ENCODE measurements at places on chromosomes 2 and 18. TPM values are rescaled to one million over a fixed set of nuclear protein-coding genes. Genes with fewer than 3 reads are reported as not detected.
A peak's percentile ranks its signal among the peaks of the same experiment; 100 is the strongest.

The ATOH8 gene
- not detected for total RNA-seq

The GPBAR1 gene
- total RNA-seq, result 1.4 TPM

The PID1 gene
- total RNA-seq, result not detected

DNA sequence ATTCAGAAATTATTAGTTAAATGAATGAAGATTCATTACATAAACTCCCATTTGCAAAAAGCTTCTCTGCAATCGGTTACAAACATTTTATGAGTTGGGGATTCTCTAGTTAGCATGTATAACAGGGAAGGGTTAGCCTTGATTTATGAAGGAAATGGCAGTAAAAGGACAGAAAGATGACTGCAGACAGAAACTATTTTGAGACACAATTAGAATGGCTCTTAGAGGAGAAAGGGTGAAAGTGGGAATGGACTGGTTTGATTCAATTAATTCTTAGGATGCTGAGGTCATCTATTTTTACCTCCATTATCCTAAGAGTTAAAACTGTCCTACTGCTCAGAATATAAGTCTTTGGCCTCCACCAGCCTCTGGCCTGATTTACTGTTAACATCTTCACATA lies 250.8 kb upstream of the DLGAP1 start:
- no peak for ATAC-seq

DNA sequence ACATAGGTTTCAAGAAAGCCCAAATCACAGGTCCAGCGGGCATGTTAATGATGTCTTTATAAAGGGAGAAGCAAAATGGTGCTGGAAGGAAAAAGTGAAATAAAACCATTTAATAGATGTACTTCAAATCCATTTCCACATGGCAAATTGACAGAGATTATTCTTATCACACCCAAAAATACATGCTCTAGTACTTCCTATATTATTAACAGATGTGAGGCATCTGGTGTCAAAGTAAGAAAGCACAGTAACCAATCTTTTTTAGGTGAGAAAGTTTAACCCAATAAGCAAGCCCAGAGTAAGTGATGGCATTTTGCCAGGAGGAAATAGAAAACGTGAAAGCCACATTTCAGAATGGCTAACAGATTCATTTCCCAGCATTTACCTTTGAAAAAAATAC lies 128.0 kb downstream of the ABCA12 start:
- ATAC-seq, result no peak

GRCh38 chr2:193841384-193842150 lies 1646.8 kb upstream of the TMEFF2 start:
- no peak for ATAC-seq

GRCh38 chr2:218366621-218367414 lies 10.2 kb downstream of the CATIP start:
- no peak for ATAC-seq

GRCh38 chr2:222959358-222959757 lies 92.6 kb upstream of the KCNE4 start:
- no peak for ATAC-seq

- ATAC-seq, result peak; percentile 98
These were observed 16.0 kb upstream of the MARCHF4 start for GRCh38 chr2:216388046-216388884.
